ENCODE measurements at places on chromosomes 11 and 22.

GRCh38 chr22:23092217-23092955 lies 22.1 kb downstream of the GNAZ start:
- DNase-seq, result no peak

DNA sequence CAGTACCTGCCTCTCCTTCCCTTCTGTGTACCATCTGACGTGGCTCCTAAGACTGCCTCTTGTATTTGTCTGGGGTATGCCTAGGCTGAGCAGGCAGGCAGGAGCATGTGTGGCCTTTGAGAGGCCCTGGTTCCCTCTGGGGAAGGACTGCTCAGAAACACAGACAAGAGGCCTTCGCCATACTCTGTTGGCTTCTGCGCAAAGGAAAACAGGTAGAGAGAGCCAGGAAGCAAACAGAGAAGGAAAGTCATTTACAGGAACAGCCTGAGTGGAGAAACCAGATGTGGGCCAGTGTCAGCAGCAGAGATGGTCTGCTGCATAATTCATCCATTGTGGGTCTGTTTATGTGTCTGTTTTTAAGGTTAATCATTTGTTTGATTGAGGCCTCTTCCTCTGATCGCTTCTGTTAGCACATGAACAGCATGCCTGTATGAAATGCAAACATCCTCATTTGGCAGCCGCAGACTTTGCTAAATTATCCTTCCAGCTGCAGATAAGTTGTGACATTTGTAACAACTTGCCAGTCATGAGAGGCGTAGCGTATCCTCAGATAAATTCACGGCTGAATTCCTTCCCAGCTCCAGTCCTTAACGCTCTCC lies 119.4 kb downstream of the GALNT18 start:
- DNase-seq, result no peak

GRCh38 chr22:21047035-21047661 lies 1.4 kb downstream of the LRRC74B start:
- no peak for DNase-seq

DNA sequence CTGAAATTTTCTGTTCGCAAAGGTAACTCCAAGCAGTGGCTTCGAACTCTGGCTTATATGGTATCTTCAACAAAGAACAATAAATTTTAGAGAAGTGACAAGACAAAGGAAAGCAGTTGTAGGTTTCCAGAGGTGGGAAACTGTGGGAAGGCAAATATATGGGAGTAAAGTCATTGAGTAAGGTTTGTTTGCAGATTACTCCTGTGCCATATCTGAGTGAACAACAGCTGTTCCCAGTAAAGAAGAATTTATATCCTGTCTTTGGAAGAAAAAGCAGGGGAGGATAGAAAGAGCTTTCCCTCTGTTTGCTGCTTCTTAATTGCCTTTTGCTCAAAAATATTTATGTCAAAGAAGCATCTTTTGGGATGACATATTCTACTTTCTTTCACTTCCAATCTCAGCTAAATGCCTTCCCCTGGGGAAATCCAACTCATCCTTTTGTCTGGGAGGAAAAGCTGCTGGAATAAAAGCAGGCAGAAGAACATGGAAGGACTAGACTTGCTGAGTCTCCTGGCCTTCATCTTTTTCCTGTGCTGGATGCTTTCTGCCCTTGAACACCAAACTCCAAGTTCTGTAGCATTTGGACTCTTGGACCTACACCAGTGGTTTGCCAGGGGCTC lies 10.4 kb upstream of the RCN1 start:
- DNase-seq, result no peak

DNA sequence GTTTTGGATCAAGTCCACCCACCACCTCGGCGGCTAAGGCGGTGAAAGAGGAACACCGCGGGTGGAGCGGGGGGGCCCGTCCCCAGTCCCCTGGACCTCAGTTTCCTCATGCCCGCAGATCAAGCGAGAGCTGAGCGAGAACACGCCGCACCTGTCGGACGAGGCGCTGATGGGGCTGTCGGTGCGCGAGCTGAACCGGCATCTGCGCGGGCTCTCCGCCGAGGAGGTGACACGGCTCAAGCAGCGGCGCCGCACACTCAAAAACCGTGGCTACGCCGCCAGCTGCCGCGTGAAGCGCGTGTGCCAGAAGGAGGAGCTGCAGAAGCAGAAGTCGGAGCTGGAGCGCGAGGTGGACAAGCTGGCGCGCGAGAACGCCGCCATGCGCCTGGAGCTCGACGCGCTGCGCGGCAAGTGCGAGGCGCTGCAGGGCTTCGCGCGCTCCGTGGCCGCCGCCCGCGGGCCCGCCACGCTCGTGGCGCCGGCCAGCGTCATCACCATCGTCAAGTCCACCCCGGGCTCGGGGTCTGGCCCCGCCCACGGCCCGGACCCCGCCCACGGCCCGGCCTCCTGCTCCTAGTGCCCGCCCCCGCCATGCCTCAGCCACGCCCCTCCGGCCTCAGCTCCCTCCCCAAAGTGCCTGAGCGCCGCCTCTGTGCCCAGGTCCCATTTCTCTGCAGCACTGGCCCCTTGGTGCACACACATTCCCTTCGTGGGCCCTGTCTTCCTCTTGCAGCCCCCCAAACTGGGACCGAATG lies 12.7 kb downstream of the MAFF start:
- peak; percentile 71 for DNase-seq
